Posterior vena cava (tissue), 2 donors: ENCODE measurements at places on chromosomes 7 and 10.

DNA sequence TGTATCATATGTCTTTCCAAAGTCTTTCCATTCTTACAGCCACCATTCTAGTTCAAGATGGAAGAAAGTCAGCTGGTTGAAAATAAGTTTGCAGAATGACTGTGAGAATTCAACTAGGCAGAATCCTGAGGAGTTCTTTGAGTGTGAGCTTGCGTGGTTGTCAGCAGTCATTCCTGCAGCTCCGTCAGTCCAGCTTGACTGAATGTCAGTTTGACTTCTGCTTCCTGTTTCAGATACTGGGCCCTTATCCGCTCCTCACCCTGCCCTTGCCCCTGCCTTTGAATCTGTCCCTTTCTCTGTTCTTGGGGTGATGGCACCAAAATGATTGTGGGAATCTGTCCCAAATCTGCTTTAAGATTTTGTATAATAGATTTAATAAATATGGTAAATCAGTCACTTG, 27.8 kb downstream of the SLC26A5 start:
- no peak for DNase-seq

DNA sequence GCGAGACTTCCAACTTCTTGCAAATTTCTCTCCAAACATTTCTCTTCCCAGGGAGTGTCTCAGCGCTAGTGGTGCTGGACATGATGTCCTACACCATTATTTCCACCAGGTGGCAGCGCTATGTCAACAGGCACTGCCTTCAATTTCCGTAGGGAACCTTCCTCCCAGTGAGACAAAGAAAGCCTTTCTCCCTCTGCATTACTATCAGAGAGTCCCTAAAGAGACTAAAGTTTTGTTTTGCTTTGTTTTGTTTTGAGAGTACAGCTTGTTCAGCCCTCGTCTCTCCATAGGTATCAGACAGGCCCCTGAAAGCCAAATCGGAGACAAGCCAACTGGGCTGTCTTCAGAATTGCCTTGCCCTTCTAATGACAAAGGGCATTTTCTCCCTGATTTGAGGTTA, 44.2 kb upstream of the GGCT start:
- no peak for DNase-seq

DNA sequence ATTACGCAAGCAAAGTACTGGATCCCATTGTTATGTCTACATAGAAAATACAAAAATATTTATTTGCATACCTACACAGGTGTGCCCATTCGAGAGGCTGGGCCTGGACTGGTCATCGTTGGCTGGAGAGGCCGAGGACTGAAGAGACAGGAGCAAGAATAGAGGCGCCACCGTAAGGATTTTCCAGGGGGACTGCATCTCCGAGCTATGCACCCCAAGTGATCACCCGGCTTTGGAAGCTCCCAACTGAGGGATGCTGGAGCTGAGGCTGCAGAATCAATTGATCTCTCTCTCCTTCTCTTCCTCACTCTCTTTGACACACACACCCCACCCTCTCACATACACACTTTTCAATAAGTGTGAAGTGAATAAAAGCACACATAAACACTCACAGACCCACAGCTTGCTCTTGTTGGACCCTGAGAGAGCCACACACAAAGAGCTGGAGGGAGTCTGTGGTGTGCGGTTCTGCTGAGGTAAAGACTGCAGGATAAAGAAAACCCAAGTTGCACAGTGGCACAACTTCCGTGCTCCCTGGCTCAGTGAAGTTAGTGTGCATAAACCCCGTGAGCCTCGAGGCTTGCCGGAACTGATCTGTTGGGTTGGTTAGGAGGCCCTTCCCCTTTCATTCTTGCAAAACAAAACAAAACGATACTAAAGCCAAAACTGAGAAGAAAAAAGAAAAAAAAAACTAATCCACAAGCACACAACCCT, at the start of gene AOAH:
AOAH (minus strand) TSS at position 544 of the 714 bp plus-strand sequence; CDS start at position 198, 346 bp downstream.
- peak; percentile 87 for DNase-seq

- DNase-seq: no peak
Observed at GRCh38 chr7:159177284-159177953, 32.8 kb upstream of the VIPR2 start.

GRCh38 chr10:132306343-132306685, 1.4 kb downstream of the STK32C start:
- DNase-seq: peak; percentile 16

DNA sequence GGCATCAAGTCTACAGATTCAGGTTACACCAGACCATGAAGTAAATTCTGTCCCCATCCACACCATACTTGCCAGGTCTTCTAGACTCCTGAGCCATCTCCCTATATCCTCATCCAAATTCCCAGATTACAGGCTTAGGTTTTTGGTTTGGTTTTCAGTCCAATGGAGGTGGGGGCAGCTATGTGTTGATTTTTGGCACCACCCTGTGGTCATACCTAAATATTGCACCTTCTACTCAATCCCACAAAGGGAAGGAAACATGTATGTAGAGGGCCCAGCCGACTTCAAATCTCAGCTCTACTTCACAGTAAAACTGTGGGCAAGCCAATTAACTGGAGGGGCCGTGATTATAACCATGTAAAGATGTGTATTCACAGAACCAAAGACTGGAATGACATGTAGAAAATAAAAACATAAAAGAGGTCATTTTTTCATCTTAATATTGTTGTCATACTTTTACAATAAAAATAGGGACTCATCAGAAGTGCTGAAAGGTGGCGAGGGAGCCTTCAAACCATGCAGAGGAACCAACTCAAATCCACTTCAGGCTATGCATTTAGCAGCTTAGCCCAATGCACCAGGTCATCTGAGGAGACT, 19.8 kb downstream of the ERCC6 start:
- DNase-seq: no peak

DNA sequence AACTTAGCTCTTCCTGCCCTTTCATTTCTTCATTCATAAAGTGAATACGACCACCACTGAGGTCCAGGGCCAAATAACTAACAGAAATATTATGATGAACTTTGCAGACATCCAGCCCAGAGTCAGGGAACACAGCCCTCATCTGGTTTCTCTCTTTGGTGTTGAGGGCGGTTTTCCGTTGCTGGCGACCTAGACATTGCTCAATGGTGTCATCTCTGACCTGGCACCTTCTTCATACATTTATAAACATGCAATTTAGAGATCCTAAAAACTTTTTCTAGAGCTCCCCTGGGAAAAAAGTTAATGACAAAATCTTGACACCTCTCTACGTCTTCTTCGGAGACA, 324 bp upstream of the TET1 start:
- DNase-seq: no peak

DNA sequence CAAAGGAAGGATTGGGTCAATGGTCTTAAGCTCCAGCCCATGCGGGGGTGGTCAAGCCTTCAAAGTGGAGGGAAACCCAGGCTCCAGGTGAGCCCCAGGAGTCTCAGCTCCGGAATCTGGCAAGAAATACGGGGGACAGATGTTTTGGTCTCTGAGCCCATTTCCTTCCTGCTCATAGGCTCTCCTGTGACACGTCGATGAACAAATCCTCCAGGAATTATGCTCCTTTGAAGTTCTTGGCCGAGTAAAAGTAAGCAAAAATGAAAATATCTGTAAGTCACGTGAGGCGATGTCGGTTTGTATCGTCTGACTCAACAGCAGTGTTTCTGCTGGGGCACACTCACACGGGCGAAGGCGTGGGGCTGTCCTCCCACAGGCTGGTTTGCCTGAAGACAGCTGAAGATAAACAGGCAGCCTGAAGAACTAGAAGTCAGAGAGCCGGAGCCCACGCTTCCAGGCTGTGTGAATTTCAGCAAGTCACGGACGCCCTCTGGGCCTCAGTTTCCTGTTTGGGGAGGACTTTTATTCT, 52.6 kb upstream of the SMNDC1 start:
- DNase-seq: no peak

DNA sequence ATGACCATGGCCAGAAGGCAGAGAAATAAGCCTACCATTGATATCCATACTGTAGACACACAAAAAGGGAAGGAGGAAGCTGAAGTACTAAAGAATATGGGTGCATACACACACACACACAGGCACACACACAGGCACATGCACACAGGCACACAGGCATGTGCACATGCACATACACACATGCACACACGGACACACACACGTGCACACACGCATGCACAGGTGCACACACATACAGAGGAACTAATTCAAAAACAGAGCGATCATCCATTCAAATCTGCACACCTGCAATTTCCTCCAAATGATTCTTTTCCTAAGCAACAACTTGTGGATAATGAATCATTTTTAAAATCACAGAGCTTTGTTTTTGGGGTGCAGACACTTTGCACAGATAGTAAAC, 166.7 kb upstream of the ADARB2 start:
- no peak for DNase-seq

DNA sequence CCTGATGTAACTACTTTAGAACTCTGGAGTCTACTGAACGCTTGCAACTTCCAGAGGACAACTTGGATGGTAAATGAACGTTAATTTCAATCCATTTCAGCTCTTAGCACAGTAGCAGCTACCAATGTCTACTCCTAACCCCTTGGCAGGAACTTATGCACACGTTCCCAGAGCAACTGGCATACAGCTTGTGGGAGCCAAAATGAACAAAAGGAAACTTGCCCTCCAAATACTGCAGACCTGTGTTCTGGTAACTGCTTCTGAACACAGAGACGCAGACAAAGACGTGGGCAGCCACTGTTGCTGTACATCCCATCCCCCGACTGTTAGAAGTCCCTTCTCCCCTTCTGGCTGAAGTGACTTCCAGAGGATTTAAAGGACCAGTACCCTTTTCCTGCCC, 61.3 kb downstream of the XPNPEP1 start:
- DNase-seq: no peak

GRCh38 chr7:10412422-10413019, 561.2 kb upstream of the PHF14 start:
- no peak for DNase-seq
